ENCODE measurements at places on chromosomes 1 and 21.

- no peak for DNase-seq
These were observed 54.8 kb downstream of the GLIS1 start for GRCh38 chr1:53683986-53684740.

DNA sequence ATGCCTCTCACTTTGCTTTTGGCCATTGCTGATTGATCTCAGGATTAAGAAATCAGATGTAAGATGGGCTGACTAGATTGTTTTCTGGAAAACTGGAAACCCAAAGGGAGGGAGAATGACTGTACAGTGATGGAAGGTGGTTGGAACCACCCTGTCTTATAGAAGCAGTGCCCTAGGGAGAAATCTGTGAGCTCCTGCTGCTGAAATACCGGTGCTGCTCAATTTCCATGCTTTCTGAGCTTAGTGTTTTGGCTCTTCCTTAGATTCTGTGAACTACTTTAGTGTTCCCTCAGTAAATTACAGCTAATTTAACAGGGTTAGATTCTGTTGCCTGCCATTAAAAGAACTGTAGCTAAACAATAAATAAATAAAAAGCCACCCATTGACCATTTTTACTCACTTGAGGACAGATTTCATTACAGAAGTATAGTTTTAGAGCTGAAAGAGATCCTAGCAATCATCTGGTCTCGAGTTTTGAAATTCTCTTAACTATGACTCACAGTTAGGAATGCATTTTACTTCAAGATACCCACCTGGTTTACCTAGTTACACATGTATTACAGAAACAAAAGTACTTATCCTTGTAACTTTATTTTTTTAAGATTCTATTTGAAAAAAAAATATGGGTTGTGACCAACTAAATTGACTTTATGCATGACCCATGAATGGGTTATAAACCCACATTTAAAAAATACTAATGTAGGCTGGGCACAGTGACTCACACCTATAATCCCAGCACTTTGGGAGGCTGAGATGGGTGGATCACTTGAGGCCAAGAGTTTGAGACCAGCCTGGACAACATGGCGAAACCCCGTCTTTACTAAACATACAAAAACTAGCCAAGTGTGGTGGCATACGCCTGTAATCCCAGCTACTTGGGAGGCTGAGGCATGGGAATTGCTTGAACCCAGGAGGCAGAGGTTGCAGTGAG is 33.2 kb downstream of the CAMSAP2 start:
- DNase-seq: no peak

GRCh38 chr1:71737768-71738167 is 544.6 kb downstream of the NEGR1 start:
- no peak for DNase-seq

- DNase-seq: no peak
These were observed 103.4 kb upstream of the ADAR start for GRCh38 chr1:154711416-154711815.

- DNase-seq: peak; percentile 83
These were observed 559.0 kb upstream of the PLXNA2 start for GRCh38 chr1:208803011-208803811.

- no peak for DNase-seq
These were observed 110.4 kb upstream of the NGF start for GRCh38 chr1:115448282-115449044.

DNA sequence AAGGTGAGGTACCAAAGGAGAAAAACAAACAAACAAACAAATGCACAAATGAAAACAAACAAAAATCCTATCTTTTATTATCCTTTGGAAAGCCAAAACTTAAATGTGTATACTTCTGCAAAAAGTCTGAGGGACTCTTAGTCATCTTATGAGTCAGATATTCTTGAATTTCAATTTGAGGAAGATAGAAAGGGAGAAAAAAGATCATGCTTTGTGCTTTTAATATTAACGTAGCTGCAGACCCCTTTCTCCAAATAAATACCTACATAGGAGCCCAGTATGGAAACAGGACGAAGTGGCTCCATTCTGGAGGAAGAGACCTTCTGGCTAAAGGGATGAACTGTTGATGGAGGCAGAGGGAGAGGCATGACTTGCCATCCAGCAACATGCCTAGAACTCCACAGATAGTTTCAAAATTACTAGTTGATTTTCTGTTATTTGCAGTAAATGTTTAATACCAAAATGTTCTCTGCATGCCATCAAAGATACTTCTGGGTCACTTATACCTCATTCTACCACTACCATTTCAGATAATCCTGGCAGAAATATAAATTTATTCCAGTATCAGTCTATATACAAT is 25.4 kb downstream of the NUP210L start:
- no peak for DNase-seq

All from NCI-H1105 (cell line).